ENCODE measurements at places on chromosomes 12 and 14.

DNA sequence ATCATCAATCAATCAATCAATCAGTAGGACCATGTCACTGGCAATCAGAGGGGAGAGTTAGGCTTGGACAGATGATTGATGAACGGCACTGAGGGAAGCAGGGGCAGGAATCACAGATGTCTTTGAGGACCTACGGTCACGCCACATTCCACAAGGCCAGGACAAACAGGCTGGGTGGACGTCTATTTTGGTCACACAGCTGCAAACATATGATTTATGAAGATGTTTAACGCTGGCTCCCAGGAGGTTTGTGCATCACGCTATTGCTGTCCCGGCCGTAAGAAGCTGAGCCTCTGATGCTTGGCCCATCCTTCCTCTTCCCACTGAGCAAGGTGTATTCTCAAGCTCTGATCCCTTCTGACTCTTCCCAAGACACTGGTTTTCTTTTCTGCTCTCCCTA, 160.8 kb downstream of the FOXN3 start:
- no peak for DNase-seq

- no peak for DNase-seq
Observed at GRCh38 chr14:73613046-73613383, 698 bp downstream of the ACOT6 start.

DNA sequence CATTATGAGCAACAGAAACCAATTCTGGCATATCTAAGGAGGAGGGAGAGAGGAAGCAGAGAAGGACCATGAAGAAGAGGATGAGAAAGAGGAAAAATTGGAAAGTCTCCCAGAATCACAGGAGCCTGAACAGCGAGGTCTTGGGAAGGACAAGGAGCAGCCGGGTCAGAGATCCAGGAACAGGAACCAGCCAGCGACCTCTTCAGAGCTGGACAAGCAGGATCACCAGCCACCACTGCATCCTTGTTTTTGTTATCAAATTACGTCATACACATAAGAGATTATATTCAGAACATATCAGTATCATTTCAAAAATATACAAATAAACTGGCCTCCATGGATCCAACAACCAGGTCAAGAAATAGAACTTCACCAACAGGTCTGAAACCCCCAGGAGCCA, 22.1 kb upstream of the BDKRB2 start:
- DNase-seq = no peak

DNA sequence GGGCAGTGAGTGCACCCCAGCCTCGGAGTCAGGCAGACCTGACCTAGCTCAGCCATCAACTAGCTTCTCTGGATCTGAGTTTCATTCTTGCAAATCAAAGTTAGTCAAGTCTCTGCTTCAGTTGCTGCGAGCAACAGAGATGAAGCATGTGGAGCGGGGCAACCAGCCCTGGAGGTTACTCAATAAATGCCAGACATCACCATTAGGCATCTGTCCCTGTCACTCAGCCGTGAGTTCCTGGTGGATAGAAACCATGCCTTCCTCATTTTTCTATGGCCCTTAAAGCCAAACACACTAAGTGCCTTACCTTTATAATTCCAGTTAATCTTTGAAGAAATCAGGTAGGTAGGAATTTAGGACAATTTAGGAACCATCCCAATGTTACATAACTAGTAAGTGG, 19.3 kb downstream of the RFX4 start:
- no peak for DNase-seq

DNA sequence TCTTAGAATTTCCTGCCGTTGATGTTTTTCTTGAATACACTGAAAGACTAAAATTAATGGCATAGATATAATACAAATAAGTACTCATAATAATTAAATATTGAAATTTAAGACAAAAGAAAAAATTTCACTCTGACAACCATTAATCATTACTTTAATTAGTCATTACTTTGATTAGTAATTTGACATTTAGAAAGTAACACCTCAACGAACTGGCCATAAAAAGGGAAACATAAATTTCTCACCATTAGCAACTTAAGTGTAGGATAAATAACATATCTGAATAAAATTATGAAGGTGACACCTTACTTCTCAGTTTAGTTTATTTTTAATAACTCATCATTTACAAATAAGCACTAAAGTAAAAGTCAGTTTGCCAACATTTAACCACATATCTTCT, 17.5 kb downstream of the MAGOHB start:
- DNase-seq = no peak

DNA sequence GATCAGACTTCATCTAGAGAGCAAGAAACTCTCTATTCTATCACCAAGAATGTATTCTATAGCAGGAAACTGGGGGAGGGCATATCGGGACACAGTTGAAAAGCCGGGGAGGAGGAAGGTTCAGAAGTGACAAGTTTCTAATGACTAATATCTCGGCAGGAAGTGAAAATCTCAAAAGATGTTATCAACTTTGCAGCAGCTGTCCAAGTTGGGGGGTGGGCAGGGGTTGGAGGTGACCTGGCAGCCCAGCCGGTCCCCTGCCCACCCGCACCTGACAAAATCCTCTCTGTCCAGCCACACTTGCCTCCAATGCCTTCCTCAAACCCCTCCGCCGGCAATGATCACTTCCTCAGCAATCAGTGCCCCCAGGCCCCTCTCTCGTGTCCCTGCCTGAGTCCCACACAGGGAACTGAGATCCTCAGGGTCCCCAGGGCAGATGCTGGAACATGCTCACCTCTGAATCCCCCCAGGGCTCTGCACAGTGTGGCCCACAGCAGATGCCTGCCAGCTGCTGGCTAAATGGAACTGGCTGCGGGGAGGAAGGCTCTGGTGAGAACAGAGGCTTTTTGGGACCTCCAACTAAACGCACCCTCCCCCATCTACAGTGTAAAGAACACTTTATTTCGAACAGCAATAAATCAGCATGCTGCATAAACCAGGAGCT, 43.9 kb downstream of the CCDC88C start:
- no peak for DNase-seq

GRCh38 chr12:16523951-16524331, 82.0 kb downstream of the LMO3 start:
- DNase-seq = no peak

DNA sequence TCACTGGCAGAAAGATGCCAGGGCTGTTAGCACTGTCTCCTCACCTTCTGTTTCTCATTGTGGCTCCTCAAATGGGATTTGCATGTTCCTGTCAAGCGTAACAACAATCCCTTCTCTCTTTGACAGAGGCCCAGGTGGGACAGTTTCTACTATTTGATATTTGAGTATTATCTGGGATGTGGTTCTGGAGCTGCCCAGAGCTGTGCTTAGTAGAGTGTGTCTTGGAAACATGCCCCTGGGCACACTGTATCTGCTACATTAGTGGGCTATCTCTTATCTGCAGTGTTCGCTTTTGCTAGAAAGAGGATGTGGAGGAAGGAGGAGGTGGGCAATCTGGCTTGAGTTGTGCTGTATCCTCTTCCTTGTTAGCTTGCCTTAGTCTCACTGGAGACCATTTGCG, 3.8 kb upstream of the ACADS start:
- DNase-seq = no peak

DNA sequence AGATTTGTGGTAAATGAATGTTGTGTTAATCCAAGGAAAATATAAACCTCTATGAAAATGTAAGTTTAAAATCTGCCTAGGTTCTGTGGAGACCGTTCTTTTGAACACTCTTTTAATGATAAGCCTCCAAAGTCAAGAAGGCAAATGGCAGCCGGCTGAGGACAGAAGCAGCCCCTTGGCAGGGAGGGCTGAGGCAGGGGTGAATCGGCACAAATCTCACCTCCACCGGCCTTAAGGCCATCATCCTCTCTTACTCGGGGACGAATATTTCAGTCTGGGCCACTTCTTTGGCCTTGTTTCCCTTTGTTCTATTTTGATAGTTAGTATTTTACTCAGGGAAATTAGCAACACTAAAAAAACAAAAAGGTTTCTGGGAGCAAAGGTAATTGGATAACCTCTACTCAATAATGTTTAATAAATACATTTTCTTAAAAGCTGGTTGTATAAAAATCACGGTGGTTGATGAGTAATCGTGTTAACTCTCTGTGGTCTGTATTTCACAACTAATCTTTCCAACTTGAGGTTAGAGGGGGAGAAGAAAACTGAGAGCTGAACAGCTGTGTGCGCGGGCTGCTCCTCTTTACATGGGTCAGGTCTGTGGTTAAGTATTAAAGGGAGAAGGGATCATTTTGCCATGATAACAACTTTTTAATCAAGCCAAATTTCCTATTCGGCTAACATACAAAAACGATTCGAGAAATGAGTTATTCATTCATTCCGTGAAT, 18.6 kb downstream of the LGMN start:
- no peak for DNase-seq

- DNase-seq = no peak
Observed at GRCh38 chr14:35403114-35403602, 1.4 kb downstream of the NFKBIA start.

DNA sequence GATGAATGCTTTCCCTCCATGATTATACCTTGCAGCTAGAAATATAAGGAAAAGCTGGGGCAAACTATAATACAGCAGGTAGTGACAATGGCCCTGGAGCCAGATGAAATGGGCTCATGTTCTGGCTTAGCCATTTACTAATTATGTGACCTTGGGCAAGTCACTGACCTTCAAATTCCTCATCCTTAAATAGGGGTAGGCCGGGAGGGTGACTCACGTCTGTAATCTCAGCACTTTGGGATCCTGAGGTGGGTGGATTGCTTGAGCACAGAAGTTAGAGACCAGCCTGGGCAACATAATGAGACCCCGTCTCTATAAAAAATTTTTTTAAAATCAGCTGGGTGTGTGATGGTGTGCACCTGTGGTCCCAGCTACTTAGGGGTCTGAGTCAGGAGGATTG, 155.4 kb downstream of the C12orf75 start:
- no peak for DNase-seq

Measured in right renal pelvis (tissue), 4 donors.